ENCODE measurements at places on chromosomes 13 and 19.

- no peak for DNase-seq
These were observed 19.3 kb downstream of the GNA15 start for GRCh38 chr19:3154957-3155736.

DNA sequence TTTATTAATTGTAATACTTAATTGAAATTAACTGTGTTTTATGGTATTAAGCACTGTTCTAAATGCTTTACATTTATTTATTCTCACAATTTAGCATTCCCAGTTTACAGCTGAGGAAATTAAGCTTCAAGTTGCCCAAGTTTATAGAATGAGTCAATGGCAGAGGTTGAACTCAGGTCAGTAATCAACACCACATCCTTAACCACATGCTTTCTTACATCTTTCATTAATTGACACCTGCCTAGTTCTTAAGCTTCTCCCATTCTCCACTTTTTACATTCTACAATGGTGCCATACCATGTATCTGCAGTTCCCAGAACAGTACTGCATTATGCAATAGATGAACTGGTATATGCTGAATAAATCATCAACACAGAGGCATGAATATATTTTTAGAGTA, 11.7 kb upstream of the RBM26 start:
- no peak for DNase-seq

GRCh38 chr19:35278578-35279284, 3.6 kb upstream of the HAMP start:
- no peak for DNase-seq

DNA sequence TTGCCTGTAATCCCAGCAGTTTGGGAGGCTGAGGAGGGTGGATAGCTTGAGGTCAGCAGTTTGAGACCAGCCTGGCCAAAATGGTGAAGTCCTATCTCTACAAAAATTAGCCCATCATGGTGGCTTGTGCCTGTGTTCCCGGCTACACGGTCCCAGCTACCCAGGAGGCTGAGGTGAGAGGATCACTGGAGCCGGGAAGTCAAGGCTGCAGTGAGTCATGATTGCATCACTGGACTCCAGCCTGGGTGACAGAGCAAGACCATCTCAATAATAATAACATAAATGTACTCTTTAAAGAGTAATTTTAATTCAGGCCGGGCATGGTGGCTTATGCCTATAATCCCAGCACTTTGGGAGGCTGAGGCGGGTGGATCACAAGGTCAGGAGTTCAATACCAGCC, 38.7 kb downstream of the SKA3 start:
- DNase-seq = no peak

- DNase-seq = no peak
These were observed 116.2 kb upstream of the FREM2 start for GRCh38 chr13:38570706-38571105.

GRCh38 chr13:39875111-39875987, 219.9 kb downstream of the COG6 start:
- DNase-seq = no peak

- no peak for DNase-seq
These were observed 338 bp downstream of the RGCC start for GRCh38 chr13:41457589-41458186.

- no peak for DNase-seq
These were observed 6.9 kb upstream of the CBY2 start for GRCh38 chr13:45695198-45695730.

DNA sequence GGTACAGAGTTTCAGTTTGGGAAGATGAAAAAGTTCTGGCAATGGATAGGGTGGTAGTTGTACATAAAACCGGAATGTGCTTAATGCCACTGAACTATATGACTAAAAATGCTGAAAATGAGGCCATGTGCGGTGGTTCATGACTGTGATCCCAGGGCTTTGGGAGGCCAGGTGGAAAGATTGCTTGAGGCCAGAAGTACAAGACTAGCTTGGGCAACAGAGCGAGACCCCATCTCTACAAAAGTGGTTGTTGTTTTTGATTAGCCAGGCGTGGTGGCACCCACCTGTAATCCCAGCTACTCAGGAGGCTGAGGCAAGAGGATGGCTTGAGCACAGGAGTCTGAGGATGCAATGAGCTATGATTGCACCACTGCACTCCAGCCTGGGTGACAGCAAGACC, 12.8 kb downstream of the SMAD9 start:
- no peak for DNase-seq

GRCh38 chr19:46791944-46792343, 3.5 kb upstream of the SLC1A5 start:
- no peak for DNase-seq

- DNase-seq = no peak
These were observed 318.3 kb downstream of the FOXO1 start for GRCh38 chr13:40348096-40348679.

GRCh38 chr13:113876346-113877148, 12.7 kb upstream of the GAS6 start:
- DNase-seq = no peak

DNA sequence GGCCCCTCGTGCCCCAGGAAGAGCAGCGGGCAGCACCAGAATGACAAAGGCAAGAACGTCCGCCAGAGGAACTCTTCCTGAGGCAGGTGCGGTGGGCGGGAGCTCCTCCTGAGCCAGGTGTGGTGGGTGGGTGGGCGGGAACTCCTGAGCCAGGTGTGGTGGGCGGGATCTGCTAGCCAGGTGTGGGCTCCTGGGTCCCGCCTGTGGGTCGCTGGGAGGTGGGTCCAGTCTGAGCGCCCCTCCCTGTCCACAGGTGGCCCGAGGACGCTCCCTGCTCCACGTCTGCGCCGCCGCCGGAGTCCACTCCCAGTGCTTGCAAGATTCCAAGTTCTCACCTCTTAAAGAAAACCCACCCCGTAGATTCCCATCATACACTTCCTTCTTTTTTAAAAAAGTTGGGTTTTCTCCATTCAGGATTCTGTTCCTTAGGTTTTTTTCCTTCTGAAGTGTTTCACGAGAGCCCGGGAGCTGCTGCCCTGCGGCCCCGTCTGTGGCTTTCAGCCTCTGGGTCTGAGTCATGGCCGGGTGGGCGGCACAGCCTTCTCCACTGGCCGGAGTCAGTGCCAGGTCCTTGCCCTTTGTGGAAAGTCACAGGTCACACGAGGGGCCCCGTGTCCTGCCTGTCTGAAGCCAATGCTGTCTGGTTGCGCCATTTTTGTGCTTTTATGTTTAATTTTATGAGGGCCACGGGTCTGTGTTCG, 7.0 kb upstream of the HCN2 start:
- DNase-seq = no peak

DNA sequence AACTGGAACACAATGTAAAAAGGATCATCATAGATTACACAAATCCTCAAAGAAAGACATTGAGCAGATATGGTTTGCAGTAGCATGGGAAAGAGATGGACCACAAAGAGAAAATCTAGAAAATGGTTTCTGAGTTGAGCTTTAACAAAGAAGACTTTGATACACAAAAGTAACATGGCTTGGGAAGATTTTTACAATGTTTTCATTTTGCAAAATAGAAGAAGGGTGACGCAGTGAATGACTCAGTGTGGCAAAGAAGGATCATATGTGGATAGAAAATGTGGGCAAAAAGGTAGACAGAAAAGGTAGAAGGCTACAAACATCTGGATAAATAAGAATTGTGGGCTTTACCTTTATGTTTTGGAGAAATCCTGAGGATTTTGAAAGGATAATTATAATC, 1220.5 kb downstream of the PCDH17 start:
- DNase-seq = no peak

DNA sequence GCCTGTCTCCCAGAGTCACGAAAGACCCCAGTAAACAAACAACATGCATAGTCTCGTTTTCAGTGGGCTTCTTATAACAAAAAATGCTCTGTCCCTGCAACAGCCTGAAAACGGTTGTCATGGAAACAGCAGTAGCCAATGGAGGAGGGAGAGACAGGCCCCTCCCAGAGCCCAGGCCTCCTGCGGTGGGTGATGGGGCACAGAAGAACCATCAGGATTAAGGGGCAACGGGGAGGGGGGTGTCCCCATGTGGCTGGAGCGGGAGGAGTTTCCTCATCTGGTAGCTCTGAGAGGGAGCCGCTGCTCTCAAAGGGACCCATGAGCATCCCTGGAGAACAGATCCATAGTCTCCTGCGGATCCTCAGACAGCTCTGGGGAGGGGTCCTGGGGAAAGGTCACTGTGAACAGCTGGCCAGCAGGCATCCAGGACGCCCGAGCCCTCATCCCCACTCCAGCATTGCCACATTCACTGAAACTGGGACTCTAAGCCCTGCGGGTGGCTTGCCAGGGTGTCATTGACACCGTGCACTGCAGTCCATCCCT, 37.5 kb upstream of the PNMA8B start:
- DNase-seq = no peak

GRCh38 chr13:50810998-50811397, 32.5 kb downstream of the DLEU7 start:
- DNase-seq = no peak

- DNase-seq = no peak
These were observed 1176.5 kb downstream of the UQCRFS1 start for GRCh38 chr19:28036486-28036885.

DNA sequence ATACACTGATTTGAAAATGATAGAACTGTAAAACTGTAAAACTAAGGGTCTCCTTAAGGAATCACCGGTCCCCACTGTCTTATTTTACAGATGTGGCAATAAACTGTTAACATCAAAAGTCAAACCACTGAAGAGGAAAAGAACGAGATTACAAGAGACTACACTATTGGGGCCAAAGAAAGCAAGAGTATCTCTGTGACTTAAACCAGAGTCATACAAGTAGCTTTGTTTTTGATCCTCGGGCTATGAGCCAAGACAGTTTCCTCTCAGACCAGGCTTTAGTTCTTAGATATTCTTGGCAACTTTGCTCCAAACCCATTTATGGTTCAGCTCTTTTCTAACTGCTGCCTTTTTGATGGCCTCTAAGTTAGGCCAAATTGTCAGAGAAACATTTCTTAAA, 113.8 kb downstream of the TBC1D4 start:
- no peak for DNase-seq

DNA sequence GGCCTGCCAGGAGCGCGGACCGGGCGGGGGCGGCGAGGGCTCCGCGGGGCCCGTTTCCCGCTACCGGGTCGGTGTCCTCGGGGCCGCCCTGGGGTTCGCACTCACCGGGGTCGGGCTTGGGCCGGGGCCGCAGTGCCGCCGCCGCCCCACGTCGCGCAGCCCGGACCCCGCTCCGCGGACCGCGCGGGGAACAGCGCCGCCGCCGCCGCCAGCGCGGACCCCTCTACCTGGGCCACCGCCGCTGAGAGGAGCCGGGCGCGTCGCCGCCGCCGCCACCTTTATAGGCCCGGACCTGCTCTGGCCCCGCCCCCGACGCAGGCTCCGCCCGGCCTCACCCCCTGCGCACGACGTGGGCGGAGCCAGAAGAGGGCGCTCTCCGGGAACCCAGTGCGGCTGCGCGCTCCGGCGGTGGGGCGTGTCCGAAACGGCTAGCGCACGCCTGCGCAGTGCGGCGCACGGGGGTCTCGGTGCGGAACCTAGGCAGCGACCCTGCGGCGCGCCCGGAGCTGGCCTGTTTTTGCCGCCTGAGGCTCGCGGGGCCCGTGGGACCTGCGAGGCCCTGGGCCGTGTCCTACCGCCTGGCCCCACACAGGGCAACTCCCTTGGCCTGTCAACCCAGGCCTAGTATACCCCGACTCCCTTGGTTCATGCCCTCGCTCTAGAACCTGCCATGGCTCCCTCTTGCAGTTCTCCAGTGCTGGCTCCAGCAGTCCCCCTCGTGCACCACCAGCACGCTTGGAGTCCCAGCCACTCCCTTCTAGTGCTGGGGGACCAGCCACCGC, at the start of gene MKNK2:
Gene MKNK2 (minus strand): TSS at position 254 of the 782 bp plus-strand sequence. CDS start 393 bp downstream, outside the sequence.
- DNase-seq = peak; percentile 94

- no peak for DNase-seq
These were observed 109.2 kb upstream of the SLC7A1 start for GRCh38 chr13:29704648-29705047.

DNA sequence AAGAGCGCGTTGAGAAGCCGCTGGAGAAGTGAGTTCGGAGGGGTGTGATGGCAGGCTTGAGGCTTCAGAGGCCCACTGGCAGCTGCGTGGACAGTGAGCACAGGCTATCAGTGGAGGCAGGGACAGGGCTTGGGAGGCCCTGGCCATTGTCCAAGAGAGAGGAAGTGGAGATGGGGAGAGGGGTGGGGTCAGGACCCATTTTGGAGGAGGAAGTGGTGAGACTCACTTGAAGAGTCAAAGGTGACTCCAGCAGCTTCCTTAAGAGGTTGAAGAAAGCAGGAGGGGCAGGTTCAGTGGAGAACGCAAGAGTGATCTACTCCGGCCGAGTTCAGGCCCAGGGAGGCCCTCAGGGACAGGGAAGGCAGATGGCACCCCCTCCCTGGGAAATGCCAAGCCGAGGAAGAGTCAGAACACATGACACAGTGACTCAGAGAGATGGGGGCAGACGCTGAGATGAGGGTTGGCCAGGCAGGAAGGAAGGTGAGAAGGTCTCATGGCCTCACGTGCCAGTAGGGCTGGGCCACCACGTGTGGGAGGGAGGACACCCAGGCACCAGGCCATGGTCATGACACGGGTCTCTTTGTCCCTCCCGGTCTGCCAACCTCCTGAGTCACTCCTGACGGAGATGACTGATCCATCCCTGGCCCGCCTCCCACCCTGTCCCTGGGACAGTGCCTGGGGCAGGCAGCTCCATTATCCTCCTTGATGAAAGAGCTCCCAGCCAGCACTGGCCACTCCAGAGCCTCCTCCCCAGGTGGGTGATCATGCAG, 10.1 kb upstream of the CD22 start:
- no peak for DNase-seq
